ENCODE measurements at places on chromosomes 2 and 18.

GRCh38 chr18:69958422-69958821, 10.7 kb upstream of the CD226 start:
- DNase-seq = no peak

GRCh38 chr18:80194874-80195570, 52.3 kb downstream of the PARD6G start:
- DNase-seq = no peak

GRCh38 chr2:26485725-26486418, 7.9 kb upstream of the OTOF start:
- no peak for DNase-seq

GRCh38 chr2:178194600-178195389, 483 bp downstream of the OSBPL6 start:
- DNase-seq = peak; percentile 57

DNA sequence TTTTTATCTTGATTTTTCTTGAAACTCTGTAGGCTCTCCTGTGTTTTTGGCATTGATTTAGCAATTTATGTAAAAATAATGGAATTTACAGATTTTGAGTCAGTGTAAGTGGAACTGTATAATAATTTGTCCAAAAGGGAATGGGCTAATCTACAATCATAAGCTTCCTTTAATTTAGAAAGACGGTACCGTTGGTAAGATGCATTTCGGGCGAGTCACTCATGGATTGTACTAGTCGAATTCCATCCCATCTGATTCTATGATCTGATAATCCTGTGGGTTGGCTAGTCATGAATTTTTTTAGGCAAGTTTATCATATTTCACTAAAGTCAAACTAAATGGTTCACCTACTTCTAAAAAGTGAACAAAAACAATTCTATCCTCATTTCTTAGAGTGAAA, 133.4 kb downstream of the ZNF407 start:
- peak; percentile 92 for DNase-seq

- DNase-seq = no peak
Observed at GRCh38 chr18:35547008-35547605, 34.4 kb upstream of the GALNT1 start.

- DNase-seq = no peak
Observed at GRCh38 chr18:59768409-59768808, 71.2 kb upstream of the CCBE1 start.

- DNase-seq = no peak
Observed at GRCh38 chr18:48310999-48311398, 98.2 kb downstream of the ZBTB7C start.

DNA sequence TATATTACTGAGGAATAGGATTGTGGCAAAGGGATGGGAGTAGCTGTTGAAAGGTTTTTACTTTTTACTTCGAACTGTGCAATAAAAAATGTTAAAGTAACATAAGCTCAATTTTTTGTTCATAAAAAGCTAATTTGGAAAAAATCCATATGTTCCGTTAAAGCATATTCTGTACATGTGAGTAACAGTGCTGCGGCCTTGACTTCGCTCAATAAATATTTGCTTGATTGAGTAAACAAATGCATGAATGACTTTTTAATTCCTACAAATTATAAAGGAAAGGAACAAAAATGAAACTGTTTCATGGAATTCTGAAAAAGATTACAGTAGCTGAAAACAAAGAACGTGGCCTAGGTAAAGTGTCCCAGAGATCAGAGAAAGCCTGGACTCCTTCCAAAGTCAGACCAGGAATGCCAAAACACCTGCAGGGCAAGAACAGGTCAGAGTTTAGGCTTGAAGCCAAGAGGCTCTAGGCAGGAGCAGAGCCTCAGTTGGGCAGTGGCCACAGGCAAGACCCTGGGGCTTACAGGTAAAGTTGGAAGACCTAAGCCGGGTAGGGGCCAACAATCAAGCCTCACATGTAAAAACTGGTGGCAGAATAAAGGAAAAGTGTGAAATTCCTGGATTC, 44.3 kb upstream of the FIGN start:
- DNase-seq = no peak

GRCh38 chr2:43170405-43171105, 55.9 kb downstream of the ZFP36L2 start:
- DNase-seq = no peak

DNA sequence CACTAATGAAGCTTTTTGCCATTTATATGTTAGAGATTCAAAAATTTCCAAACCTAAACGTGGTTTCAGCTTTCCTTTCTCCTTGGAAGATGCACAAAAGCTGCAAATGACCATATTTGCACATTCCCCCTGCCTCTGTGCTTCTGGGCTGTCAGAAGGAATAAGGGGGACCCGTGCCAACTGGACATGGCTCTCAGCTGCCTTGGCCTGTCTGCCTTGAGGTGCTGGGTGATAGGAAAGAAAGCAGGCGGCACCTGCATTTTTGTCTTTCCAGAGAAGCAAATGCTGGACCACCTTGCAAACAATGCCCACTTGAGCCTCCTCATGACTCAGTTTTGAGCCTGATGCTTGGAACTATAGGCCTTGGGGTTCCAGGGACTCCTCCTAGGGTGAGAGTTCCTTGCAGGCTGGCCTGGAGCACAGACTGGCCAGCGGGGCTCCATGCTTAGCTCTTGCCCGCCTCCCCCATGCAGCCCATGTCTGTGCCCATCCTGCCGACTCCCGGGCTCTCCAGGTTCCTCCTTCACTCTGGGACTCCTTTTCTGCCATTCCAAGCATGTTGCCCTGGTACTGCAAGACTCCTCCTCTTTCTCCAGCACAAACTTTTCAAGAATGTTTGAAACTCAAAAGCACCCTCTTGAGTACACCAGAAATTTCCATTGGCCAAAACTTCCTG, 109.0 kb upstream of the EPAS1 start:
- no peak for DNase-seq

GRCh38 chr18:58863539-58864145, 1.0 kb upstream of the ZNF532 start:
- peak; percentile 55 for DNase-seq

- DNase-seq = no peak
Observed at GRCh38 chr2:143121079-143121478, 8.1 kb upstream of the ARHGAP15 start.

GRCh38 chr2:160224060-160224459, 24.0 kb upstream of the ITGB6 start:
- DNase-seq = peak; percentile 97

DNA sequence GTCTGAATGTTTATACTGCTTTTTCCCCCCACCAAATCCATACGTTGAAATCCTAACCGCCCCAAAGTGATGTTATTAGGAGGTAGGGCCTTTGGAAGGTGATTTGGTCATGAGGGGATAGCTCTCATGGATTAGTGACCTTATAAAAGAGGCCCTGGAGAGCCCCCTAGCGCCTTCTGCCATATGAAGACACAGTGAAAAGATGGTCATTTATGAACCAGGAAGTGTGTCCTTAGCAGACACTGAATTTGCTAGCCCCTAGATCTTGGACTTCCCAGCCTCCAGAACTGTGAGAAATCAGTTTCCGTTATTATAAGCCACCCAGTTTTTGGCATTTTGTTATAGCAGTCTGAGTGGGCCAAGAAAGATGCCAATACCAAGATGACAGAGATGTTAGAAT, 7.2 kb upstream of the TSN start:
- DNase-seq = peak; percentile 35

DNA sequence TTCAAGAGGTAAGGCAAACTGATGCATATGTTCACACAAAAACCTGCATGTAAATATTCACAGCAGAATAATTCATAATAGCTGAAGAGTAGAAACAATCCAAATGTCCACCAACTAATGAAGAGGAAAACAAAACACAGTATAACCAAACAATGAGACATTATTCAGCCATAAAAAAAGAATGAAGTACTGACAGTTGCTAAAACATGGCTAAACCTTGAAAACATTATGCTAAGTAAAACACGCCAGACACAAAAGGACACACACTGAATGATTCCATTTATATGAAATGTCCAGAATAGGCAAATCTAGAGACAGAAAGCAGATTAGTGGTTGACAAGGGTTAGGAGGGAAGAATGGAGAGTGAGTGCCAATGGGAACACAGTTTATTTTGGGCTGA, 86.9 kb downstream of the SESTD1 start:
- DNase-seq = no peak

DNA sequence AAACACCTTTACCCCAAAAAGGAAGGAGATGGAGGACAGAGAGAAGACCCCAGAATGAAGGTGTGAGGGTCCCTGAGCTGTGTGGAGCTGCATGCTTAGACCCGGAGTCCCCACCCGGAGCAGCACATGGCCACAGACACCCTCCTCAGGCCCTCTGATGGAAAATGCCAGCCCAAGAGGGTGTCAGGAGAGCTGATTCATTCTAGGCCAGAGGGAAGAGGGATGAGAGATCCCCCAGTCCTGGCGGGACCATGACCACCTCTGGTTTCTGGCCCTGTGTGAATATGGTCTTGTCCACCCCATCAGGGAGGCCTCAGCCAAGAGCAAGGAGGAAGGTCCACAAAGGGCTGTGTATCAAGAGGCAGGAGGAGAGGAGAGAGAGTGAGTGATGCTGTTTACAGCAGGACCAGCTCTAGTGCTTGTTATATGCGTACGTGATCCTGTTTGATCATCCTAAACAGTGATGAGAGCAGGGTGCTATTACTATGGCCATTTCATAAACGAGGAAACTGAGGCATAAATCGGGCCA, 186.6 kb upstream of the HAAO start:
- DNase-seq = no peak

GRCh38 chr18:56407646-56408180, 230.7 kb downstream of the TXNL1 start:
- no peak for DNase-seq

GRCh38 chr2:2683606-2684224, 352.6 kb upstream of the MYT1L start:
- DNase-seq = no peak

Measured in fibroblast of skin of right quadriceps (primary cell).